DMS79 (cell line): ENCODE measurements at places on chromosomes 3 and 15.

GRCh38 chr15:92638291-92638708 lies 17.3 kb downstream of the FAM174B start:
- DNase-seq = peak; percentile 84

GRCh38 chr15:81118361-81118760 lies 15.7 kb upstream of the CFAP161 start:
- no peak for DNase-seq

GRCh38 chr3:29347412-29347811 lies 66.5 kb downstream of the RBMS3 start:
- no peak for DNase-seq

DNA sequence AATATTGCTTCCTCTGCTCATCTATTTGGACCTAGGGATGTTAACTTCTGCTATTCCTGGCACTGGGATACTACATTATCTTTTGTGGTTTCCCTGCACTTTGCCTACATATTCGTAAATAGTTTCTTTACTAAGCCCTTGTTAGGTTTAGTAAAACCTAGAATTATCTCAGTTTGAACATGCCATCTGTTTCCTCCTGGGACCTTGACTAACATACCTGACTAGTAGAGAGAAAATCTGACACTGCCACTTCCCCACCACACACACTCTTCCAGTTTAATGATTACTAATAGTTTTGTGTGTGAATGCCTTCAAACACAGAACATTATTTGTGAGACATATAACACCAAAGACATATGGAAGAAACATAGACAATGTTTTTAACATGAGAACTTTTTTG lies 28.2 kb upstream of the SOX2 start:
- DNase-seq = no peak

DNA sequence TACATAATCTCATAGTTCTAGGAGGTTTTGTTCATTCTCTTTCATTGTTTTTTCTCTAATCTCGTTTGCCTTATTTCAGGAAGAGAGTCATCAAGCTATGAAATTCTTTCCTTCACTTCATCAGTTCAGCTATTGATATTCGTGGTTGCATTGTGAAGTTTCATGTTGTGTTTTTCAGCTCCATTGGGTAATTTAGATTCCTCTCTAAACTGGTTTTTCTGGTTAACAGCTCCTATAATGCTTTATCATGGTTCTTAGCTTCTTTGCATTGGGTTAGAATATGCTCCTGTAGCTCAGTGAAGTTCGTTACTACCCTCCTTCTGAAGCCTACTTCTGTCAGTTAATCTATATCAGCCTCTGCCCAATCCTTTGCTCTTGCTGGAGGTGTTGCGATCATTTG lies 69.4 kb upstream of the CD96 start:
- no peak for DNase-seq

- peak; percentile 5 for DNase-seq
These were observed 146.6 kb downstream of the TBL1XR1 start for GRCh38 chr3:177050501-177051237.

GRCh38 chr15:70517194-70517590 lies 246.2 kb downstream of the UACA start:
- no peak for DNase-seq

- no peak for DNase-seq
These were observed 127.6 kb downstream of the POLQ start for GRCh38 chr3:121418182-121418581.

GRCh38 chr3:72811571-72811970 lies 36.7 kb downstream of the SHQ1 start:
- DNase-seq = no peak

- peak; percentile 37 for DNase-seq
These were observed 3.9 kb downstream of the GATA2 start for GRCh38 chr3:128488991-128489673.

GRCh38 chr3:157077565-157077991 lies 82.4 kb downstream of the CCNL1 start:
- no peak for DNase-seq

DNA sequence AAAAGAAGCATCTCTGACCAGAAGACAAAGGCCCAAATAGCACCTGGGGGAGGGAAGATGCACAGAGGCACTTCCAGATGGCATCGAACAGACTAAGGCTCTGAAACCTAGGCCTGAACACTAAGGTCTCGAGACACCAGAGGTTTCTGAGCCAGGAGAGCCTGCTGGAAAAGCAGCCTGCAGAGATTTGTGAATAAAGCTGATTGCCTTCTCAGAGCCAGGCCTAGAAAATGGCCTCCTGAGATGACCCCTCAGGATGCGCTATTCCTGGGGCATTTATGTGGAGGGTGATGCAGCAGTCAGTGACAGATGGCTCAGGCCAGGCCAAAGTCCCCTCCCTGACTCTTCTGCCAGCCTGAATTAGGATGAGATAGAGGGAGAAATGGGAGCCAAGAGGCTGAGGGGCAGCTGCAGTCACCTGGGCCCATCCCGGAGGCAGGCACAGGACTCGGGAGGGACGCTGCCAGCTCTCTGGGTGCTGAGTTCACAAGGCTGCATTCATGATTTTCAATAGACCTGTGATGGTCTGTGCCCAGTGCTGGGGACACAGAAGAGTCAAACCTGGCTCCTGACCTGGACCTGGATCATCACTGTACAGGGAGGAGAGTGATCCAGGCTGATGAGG lies 6.9 kb downstream of the PRSS50 start:
- DNase-seq = no peak

DNA sequence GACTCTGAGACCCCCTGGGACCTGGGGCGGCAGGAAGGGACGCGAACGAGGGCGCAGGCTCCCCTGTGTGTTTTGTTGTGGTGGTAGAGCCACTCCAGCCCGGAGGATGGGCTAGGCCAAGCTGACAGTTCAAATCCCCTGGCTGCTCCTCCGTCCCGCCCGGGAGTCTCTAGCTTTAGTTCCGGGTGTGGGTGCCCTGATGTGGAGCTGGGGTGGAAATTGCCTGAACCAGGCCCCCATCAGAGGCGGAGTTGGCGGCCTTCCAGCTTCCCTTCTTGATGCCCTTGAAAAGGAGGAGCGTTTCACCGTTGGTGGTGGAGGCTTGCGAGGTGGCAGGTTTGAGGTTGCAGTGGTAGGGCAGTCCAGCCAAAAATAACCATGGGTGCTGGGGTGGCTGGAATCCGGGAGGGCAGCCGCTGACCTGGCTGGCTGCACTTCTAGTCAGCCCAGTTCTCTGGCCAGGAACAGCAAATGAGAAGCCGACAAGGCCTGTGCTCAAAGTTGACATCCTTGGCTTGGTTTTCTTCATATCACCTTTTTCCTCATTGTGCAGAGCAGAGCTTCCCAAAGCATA lies 817 bp downstream of the CLK3 start:
- no peak for DNase-seq

DNA sequence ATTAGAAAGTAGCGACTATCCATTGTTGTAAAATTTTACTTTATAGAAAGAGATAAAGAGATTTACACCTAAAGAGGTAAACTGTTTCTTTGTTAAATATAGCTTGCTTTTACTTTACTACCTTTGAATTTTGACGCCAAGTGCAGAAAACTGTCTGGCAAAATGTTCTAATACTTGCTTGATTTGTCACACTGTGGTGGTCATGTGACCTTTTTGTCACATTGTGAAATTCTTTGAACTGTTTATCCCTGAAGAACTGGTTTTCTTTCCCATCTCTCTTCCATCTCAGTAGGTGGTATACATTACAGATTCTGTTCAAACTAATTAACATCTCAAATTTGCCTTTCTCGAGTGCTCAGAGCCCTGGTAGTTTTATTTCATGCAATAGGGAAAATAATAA lies 327.4 kb downstream of the NAALADL2 start:
- no peak for DNase-seq

DNA sequence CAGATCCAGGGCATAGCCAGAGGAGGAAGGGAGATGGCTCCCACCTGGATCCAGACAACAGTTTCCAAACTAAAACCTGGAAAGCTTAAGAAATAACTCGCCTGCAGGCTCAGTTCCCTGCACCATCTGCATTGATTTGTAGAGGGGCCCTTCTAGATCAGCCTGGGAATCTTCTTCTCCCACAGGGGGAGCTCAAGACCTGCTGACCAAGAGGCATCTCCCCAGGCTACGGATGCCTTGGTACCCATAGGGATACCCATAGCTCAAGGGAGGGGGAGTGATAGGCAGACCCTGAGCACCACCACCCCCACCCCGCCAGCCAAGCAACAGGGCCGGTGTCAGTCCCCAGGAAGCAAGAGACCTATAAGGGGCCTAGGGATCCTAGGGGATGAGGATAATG lies 28.0 kb upstream of the DCLK3 start:
- DNase-seq = no peak

- no peak for DNase-seq
These were observed 241.1 kb downstream of the PLCL2 start for GRCh38 chr3:17125738-17126442.

- no peak for DNase-seq
These were observed 72.1 kb upstream of the ATP2B2 start for GRCh38 chr3:10577486-10577885.

DNA sequence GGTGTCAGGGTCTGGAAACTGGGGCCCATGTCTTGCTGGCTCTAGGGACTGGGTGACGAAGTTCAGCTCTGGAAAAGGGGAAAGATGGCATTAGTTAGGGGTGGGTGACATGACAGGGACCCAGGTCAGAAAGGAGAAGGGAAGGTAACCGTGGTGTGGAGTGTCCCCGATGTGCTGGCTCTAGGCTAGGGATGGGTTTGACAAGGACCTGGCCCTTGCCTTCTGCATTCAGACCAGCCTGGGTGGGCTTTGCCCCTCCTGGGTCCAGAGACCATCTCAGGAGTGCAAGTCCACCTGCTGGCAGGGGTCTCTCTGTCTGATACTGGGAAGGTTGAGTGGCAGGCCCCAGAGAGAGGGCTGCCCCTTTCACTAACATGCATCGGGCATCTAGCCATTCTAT lies 28.7 kb upstream of the ATP2B2 start:
- no peak for DNase-seq

- DNase-seq = no peak
These were observed 70.5 kb downstream of the ETV5 start for GRCh38 chr3:186038360-186038759.

DNA sequence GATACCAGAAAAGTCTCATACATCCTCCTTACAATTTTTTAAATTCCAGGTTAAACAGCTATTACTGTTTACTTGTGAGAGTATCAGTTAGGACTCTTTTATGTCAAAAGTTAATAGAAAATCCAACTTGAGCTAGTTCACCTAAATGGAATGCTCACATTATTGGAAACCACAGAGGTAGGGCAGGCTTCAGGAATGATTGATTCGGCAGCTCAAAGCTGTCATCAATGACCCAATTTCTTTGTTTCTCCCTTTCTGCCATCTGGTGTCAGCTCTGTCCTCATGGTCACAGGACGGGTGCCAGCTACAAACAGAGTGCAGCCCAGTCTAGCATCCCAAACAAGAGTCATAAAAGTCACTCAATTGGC lies 32.2 kb downstream of the CFAP20DC start:
- DNase-seq = no peak

DNA sequence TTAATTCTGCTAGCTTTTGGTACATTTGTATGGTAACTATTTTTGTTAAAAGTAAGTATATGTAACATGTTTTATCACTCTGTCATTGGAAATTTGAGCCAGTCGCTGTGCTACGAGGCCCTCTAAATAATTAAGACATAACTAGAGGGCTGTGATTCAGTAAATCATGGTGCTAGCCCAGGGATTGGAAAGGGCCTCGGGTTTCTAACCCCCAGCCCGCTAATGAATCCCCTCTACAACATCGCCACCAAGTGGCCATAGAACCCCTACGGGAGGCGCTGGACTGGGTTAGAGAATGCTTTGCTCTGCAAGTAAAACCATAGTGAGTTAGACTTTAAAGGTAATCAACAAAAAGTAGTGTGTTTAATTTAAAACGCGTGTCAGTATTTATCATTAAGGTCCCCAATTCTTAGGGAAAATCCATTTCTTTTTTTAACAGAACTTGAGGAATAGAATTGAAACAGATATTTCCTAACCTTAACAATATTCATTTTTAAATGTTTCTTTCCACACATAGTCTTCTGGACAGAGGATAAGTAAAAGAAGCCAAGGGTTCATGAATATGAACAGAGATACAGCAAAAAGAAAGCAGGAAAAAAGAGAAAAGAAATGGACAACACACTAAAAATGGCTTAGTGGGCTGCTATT lies 744.7 kb downstream of the EPHA3 start:
- no peak for DNase-seq

DNA sequence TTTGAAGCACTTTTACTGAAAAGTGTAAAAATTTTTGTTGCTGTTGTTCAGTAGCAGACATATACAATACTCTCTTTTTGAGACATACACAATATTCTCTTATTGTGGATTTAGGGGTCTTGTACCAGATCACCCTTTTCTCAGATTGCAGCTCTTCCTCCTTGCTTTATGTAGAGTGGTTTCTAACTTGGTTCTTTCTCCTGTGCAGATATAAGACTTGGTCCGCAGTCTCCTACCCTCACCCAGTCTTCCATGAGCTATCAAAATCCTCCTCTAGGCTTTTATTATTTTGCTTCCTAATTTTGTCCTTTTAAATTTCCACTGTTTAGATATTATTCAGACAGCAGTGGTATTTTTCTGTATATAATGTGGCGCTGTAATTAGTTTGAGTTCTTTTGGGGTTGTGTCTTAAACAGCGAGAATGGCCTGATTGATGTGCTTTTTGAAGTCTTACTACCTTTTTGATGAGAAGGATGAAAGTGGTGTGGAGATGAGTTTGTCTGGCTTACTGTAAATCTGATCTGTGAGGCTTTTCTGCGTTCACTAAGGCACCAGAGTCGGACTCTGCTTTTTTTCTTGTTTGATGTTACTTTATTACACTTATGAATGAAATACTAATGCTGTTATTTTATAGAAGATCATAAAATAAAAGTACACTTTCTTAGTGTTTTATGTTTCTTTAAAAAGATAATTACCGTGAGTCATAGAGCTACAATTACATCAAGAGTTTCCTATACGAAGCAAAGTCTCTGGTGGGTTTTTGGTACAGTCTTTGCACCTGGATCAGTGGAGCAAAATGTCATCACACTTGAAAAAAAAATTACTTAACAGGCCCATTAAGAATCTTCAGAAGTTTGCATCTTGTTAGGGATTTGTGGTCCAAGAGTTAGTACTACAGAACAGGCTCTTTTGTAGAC lies 27.8 kb downstream of the FNDC3B start:
- no peak for DNase-seq

- no peak for DNase-seq
These were observed 498.7 kb upstream of the CDIN1 start for GRCh38 chr15:36080759-36081158.

- no peak for DNase-seq
These were observed 9.7 kb downstream of the PLA2G4D start for GRCh38 chr15:42084465-42085235.

DNA sequence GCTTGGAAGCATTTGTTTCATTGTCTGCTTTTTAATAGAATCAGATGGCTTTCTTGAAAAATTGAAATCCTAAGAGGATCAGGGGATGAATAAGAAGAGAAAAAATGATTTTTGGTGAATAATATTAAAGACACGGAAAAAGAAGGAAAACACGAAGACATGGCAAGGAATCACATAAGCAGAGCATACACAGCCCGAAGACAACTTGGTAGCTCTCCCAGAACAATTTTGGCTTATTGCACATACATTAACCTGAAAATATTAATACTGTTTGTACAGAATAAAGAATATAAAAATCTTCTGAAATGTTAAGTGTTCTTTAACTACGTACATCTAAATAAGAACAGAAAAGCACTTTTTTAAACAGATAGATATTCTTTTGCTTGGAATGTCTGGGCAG lies 150.0 kb downstream of the SHOX2 start:
- DNase-seq = no peak

GRCh38 chr15:81747482-81747881 lies 298.3 kb downstream of the MEX3B start:
- DNase-seq = no peak
